ENCODE measurements at places on chromosomes 13 and 19.

DNA sequence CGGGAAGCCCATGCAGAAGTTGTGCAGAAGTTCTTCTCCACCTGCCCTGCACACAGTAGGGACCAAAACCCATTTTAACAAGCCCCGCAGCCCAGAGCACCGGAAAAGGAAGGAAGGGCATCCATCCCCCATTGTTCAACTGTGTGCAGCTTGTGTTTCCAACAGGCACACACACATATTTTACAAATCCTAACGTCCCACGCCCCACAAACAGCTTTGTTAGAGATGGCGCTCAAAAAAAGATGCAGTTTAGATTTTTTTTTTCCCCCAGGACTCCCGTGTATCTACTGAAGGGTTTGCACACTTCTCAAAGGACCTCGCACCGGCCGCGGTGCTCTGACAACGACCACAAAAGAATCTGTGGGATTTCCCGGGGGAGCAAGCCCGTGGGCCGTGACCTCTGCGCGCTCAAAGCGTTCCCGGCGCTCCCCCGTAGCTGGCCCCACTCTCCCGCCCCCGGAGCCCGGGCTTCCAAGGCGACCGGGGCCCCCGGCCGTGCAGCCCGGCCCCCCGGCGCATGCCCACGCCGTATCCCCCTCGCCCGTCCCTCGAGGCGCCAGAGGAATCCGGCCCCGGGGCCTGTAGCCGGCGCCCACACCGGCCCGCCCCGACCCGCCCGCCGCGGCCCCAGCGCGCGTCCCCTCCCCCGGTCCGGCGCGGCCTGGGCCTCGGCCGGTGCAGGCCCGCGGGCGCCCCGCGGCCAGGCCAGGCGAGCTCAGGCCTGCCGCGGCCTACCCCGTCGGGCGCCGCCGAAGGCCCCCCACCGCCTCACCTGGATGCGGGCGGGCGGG, 523 bp downstream of the ELAVL1 start:
- peak; percentile 28 for DNase-seq

DNA sequence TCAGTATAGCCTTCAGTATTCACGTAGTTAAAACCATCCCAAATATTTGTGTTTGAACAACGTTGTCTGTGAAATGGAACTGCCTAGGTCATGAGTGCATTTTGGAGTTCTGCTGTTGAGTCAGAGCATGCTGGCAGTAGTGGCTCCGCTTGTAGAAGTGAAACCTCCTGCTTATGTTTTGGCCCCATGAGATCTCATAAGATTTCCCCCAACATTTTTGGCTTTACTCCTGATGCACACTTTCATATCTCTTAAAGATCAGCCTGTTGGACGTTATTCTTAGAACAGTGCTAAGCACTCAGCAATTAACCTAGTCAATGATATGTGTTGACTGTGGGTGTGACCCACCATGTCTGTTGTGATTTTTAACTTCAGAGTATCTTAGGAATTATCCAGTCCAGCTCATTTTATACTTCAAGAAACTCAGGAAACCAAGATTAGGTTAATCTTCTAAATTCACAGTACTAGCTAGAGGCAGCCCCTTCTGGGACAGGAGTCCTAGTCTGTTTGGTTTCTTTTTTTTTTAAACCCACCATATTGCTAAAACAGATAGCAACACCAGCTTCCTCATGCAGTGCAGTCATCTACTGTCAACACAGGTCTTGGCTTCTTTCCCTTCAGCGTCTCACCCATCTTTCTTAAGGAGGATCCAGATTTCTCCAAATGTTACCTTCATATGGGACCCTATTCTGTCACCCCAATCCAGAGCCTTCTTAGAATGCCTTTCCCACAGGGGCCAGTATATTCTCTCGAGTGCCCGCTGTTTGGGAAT, 26.2 kb downstream of the RAP2A start:
- peak; percentile 43 for DNase-seq

DNA sequence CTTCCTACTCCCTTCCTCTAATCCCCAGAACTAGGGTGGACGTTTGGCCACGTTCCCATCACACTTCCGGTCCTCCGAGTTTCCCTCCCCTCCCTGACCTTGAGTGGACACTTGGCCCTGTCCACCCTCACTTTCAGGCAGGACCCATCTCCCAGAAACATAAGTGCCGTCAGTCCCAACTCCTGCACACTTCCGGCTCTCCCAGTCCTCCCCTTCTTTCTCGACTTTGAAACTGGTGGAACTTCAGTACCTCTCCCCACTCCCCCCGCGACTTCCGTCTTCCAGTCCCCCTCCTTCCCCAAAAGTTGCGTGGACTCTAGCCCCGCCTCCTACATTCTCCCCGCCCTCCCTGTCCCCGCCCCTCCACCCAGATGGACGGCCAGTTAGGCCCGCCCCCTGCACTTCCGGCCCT, 278 bp upstream of the ZNF274 start:
- no peak for DNase-seq

DNA sequence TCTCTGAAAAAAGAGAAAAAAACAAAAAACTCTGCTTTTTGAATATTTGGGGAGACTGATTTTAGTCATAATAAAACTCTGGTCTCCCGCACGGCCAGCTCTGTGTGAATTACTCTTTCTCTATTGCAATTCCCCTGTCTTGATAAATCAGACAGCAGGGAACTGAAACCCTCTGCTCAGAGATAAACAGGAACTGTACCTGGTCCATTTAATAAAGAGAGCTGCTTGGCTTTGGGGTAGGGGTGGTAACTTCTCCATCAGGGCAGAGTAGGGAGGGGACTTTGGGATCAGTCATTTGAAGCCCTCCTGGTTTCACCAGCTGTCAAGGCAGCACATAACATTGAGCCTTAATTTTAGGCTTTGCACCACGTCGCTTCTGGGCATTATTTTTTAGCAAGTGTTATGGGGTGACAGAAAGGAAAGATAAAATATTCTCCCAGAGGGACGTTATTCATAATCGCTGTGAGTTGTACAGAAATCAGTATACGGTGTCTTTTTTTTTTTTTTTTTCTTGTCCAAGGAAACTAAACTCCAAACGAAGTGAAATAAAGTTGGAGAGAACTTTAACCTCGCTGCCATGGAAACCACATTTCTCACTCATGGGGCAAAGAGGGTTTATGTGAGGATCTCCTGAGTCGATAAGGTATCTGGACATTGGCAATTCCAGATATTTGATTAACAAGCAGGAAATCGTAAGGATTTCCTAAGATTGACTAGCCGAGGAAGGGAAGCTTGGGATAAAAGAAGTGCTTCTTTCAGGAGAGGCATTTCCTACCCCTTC, 99.0 kb upstream of the MRI1 start:
- DNase-seq, result no peak

DNA sequence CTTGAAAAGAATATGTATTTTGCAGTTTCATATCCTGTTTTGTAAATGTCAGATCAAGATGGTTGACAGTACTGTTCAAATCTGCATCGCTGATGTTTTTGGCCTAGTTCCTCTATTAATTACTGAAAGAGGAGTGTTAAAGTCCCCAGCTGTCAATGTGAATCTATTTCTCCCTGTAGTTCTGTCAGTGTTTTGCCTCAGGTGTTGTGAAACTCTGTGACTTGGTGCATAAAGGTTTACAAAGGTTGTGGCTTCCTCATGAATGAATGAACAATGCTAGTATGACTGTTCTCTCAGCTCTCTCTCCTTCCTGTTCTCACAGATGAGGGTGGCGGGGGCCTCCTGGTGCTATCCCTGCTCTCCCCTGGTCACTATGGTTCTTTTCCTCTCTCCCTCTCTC, 142.4 kb downstream of the MYCBP2 start:
- DNase-seq, result peak; percentile 27

DNA sequence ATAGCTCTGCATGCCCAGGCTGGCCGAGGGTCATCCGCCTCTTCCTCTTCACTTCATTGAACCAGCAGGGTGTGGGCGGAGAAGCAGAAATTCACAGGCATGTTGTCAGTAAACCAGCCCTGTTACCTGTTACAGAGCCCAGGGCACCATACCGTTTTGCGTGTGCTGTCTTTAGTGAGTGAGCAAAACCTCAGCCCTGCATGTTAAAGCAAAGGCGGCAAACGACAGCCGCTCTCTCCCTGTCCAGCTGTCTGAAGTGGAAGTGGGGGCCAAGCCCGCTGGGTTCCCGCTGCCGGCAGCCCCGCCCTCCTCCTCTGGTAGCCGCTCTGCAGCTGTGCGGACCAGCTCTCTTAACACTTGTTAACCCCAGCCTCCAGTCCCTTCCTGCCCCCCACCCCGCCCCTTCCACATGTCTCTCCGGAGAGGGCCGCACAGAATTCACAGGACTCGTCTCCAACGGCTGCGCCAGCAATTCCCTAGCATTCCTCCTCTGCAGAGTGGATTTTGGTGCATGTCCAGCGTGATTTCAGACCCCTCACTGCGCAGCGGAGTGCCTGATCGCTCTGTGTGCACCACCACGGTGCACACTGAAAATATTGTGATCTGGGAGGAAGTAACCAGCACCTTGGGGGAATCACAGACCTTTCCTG, 12.7 kb downstream of the KLHL26 start:
- peak; percentile 95 for DNase-seq

DNA sequence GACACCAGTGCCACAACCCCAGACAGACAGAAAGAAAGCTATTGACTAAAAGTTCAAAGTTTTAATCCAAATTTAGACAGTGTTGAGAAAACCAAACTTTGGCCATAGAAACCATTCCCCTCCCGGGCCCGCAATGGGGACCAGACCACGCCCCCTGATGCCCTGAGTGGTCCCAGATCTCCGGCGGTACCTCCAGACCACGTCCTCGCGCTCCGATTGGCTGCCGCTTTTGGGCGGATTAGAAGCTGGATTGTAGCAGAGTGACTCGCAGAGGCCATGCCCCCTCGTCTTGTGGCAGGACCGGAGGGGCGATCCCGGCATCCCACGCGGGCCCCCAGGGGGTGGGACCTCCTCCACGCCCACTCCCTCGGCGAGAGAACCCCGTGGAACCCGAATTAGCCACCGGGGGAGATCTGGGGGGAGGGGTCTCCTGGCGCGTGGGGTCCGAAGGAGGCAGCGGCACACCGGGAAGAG, 797 bp upstream of the HSD17B14 start:
- peak; percentile 87 for DNase-seq

DNA sequence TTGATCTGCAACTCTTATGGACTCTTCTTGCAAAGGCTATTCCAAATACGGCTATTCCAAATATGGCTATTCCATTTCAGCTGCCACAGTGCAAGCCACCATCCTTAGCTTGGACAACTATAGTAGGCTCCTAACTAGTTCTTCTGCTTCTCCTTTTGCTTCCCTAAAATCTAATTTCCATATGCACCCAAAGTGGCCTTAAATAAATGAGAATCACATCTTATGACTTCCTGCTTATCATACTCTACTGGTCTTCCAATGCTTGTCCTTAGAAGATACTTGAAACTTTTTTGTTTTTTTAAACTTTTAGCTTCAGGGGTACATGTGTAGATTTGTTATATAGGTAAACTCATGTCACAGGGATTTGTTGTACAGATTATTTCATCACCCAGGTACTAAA, 4.9 kb downstream of the UCHL3 start:
- no peak for DNase-seq

DNA sequence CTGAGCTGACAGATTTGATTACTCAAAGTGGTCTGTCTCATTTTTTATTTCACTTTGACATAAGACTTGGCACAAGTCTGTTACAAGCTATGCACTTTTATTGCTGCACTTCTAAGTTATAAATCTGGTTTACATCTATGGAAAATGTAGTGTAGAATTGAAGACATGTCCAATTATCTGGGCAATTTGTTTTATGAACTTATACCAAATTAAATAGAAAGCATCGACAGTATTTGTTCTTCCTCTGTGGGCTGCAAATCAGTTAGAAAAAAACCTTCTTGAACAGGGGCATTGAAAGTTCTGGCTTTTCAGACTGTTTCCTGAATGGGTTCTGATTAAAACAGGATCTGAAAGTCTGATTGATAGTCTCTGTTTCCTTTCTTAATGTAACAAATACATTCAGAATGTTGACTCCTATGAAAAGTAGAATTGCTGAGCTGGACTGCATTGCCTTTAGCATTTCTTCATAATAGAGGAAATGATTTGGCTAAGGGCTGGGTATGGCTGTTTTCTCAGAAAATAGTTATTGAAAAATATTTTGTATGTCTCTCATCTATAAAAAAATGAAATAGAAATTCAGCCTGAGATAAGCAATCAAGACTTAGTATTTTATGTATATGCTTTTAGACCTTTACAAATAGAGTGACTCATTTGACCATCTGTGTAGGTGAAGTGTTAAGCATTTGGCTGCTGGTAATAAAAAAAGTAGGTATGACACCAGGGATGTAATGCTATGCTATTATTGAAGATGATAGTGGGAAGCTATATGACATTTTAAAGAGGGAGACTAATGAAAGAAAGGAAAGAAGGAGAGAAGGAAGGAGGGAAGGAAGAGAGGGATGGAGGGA, 210.9 kb upstream of the SPRY2 start:
- peak; percentile 76 for DNase-seq

DNA sequence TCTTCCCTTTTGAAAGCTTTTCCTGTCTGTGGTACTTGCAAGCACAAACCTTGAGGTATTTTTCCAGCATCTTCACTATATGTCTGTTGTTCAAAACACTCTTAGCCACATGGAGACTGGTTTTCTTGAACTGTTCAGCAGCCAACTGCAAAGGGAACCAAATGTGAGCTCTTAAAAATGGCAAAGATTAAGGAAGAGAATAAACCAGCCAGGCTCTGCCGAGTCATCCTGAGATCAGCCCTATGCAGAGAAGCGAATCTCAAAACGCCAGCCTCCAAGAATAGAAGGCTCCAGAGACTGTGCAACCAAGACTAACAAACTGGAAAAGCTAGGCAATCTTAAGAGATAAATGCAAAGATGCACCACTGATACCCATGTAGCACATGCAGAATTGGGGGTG, 20.7 kb downstream of the AKAP8 start:
- no peak for DNase-seq

- no peak for DNase-seq
These were observed 360 bp downstream of the DDX39A start for GRCh38 chr19:14418856-14419105.

DNA sequence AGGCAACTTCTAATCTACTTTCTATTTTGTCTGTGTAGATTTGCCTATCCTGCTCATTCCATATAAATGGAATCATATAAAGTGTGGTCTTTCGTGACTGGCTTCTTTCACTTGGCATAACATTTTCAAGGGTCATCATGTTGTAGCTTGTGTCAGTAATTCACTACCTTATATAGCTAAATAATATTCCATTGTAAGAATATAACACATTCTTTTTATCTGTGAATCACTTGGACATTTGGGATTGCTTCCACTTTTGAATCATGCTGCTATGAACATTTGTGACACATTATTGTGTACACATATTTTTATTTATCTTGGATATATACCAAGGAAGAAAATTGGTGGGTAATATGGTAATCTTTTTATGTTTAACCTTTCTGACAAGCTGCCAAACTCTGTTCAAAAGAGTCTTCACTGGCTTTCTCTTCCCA, 89.0 kb upstream of the CSNK1A1L start:
- no peak for DNase-seq

All from muscle of leg (tissue), 16 donors.